Pulmonary artery endothelial cell (primary cell): ENCODE measurements at places on chromosomes 2 and 18. TPM values are rescaled to one million over a fixed set of nuclear protein-coding genes. Genes with fewer than 3 reads are reported as not detected.

Gene HJURP
- total RNA-seq = 13.1 and 30.9 TPM in 2 replicates

Gene TMSB10
- 6,195 and 8,135 TPM in 2 replicates for total RNA-seq

DNA sequence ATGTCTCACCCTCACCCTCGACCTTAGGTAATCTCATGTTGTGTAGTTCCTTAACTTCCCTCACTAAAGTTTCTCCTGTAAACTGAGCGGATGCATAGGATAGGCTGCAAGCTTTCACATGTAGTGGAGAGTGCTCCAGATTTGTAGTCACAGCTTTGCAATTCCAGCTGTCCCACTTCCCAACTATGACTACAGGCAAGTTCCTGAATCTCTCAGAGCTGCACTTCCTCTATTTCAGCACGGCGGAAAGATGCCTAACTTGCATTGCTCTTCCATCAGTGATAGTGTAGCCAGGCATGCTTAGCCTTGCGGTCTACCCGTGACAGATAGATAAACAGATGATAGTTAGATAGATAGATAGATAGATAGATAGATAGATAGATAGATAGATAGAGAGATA, 183.1 kb upstream of the CCDC68 start:
- no peak for DNase-seq

DNA sequence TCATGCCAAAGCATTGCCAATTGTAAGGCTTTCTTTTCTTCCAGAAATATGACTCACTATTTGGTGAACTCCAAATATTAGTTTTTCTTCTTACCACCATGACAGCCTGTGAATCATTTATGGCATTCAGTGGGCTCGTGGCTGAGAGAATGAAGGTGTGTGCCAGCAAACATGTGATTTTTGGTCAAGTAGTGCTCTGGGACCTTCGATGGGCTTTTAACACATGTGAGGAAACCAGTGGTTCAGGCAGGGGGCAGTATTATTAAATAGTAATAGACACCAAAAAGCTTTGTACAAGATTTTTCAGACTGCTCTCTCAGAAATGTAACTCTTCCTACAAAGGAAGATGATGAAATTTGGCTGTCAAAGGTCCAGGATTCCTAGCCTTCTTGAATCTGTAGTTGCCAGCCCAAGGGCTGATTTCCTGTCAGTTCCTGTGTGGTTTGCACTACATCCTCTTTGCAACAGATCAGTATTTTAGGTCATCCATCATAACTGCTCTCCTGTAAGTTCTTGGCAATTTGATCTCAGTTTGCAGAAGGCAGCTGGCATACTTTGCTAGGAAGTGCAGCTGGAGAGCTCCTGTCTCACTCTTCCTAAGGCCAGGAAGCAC, 64.3 kb downstream of the BABAM2 start:
- DNase-seq = peak; percentile 100

GRCh38 chr2:71530211-71530610, 76.8 kb downstream of the DYSF start:
- DNase-seq = no peak

DNA sequence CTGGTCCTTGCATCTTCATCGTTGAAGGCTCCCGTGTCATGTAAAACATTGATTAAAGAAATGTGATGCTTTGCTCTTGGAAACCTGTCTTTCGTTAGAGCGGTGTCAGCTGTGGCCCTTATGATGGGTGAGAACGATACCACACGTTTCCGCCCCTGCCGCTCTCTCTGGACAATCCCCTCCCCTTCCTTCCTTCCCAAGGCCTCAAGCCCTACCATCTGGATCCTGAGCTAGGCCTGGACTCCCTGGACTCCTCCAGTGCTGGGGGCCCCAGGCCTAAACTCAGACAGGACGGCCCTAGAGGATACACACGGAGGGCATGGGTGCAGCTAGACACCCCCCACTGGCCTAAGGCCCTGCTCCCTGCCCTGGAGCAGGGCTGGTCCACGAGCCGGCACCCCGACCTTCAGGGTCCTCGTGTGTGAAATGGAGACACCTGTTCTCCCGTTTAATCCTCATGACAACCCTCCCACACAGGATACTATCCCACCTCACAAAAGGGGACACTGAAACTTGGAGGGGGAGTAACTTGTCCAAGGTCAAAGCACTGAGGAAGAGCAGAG, 13.2 kb downstream of the BIN1 start:
- no peak for DNase-seq

DNA sequence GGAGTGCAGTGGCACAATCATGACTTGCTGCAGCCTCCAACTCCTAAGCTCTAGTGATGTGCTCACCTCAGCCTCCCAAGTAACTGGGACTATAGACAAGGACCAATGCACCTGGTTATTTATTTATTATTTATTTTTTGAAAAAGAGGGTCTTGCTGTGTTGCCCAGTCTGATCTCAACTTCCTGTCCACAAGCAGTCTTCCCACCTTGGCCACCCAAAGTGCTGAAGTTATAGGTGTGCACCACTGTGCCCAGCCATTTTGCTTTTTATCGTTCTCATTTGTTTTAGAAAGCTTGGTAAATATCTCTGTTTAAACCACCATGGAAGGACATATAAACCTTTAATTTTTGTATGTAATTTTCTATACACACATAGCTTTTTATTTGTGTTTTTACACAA, 74.2 kb downstream of the SMCHD1 start:
- no peak for DNase-seq

GRCh38 chr2:119494163-119494790, 30.0 kb downstream of the SCTR start:
- DNase-seq = no peak

DNA sequence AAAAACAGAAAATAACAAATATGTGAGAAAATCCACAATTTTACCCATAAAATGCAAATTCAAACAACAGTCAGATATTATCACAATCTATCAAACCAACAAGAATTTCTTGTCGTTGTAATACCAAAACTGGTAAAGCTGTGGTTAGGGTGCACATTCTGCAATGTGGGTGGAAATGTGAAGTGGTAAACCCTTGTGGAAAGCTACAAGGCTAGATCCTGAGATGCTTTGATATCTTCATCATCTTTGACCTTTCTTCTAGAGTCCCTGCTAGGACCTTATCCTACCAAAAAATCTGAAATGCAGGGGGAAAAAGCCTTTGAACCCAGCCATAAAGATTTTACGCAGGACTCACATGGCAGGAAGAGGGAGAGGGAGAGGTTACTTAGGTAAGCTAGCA, 17.2 kb upstream of the ATG16L1 start:
- DNase-seq = no peak

GRCh38 chr2:139798391-139798790, 1018.2 kb upstream of the NXPH2 start:
- no peak for DNase-seq

DNA sequence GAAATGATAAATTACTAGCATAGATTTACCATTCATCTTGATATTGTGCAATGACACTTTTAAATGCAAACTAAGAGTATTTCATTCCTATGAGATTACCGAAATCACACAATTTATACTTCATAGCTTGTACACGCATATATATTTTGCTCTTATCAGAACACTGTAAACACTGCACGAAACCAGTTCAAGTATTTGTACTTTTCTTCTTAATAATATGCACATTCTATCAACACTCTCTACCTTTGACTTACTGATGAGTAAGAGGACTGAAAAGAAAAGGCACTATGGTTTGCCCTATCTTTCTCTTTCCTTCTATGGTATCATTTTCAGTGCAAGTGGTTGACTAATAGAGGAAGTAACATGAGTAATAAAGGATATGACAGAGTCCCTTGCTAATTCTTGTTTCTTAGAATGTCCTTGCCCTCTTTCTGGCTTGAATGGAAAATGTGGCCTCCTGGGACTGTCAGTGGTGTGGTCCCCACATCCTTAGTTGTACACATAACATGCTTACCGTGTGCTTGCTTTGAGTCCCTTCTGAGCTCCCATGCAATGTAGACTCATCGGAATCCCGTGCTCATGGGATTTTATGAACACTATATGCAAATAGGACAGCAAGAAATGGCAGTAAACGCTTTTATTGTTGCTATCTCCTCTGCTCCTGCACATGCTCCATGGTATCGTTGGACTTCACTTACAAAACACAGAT, 363.5 kb upstream of the TNP1 start:
- peak; percentile 88 for DNase-seq
